ENCODE measurements at places on chromosomes 16 and 17. TPM values are rescaled to one million over a fixed set of nuclear protein-coding genes. Genes with fewer than 3 reads are reported as not detected.
A peak's percentile ranks its signal among the peaks of the same experiment; 100 is the strongest.

DNA sequence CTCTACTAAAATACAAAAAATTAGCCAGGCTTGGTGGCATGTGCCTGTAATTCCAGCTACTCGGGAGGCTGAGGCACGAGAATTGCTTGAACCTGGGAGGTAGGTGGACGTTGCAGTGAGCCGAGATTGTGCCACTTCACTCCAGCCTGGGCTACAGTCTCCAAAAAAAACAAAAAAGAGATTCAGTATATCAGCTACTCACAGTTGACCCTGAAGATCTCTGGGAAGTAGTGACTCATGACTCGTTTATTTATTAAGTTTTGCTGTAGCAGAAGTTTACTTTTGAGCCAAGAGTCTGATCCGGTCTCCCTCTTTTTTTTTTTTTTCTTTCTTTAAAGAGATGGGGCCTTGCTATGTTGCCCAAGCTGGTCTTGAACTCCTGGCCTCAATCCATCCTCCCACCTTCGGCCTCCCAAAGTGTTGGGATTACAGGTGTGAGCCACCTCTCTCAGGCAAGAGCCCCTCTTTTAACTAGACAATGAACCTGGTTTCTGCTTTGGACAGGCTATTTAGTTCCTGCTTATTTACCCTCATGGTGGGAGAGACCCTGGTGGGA is 4.4 kb downstream of the MVP start:
- no peak for DNase-seq

DNA sequence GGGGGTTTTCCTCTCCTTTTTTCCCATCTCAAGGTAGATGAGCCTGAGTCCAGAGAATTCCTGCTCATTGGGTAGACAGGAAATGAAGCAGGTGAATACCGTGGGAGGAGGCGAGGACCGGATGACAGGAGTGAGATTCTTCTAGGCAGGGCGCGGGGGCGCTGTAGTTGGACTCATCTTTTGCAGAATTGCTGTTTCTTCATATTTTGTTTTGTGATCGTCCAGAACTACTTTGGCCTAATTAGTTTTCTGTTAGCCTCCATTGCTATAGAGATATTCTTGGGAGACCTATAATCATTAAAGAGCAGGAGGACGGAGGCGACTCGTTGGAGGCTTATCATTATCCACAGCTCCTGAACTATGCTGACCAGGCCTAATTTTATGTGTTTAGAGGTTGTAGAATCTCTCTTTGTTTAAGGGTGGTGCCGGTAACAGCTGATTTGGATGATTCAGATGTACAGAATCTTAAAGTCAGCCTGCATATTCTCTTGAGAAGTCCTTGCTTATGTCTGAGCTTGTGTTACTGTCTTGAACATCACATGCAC is 650 bp downstream of the ATP6V0A1 start:
- peak; percentile 24 for DNase-seq

GRCh38 chr17:78748048-78748729 is 33.9 kb downstream of the CYTH1 start:
- no peak for DNase-seq

DNA sequence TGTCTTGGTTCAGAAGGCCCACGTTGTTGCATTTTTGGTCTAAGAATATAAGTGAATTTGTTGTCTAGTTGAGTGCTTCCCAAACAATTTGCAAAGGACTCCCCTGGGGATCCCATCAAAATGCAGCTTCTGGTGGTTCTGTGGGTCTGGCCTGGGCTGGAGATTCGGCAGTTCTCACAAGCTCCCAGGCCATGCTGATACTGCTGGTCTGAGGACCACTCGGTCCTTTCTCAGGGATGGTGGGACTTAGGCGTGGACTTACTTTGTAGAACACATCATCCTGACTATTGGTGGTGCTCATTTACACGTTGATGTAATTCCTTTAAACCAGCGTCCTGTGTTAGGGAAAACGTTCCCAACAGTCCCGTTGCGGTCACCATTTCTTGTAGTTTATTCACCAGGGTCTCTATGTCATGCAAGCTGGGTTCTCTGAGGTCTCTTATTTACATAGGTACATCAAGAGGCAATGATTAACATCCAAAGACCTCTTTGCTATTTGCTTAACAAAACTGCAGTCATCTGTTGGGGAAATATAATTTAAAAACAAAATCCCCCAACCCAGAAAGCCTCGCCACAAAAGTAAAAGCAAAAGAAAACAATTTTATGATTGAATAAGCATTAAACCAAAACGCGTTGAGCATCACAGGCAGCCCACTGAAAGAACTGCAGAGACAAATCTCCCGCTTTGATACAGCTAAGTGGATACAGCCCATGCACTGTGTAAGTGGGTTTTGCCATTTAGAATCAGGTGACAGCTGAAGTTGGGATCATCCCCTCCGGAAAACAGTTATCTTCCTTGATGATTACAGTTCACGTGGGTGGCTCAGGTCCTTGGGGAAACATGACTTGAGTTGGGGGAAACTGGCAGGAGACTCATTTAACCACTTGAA is 39.0 kb upstream of the SEC14L1 start:
- DNase-seq = no peak

GRCh38 chr16:53769787-53770186 is 65.8 kb downstream of the FTO start:
- DNase-seq = no peak

- DNase-seq = no peak
These were observed 18.0 kb downstream of the GRB7 start for GRCh38 chr17:39755554-39756379.

DNA sequence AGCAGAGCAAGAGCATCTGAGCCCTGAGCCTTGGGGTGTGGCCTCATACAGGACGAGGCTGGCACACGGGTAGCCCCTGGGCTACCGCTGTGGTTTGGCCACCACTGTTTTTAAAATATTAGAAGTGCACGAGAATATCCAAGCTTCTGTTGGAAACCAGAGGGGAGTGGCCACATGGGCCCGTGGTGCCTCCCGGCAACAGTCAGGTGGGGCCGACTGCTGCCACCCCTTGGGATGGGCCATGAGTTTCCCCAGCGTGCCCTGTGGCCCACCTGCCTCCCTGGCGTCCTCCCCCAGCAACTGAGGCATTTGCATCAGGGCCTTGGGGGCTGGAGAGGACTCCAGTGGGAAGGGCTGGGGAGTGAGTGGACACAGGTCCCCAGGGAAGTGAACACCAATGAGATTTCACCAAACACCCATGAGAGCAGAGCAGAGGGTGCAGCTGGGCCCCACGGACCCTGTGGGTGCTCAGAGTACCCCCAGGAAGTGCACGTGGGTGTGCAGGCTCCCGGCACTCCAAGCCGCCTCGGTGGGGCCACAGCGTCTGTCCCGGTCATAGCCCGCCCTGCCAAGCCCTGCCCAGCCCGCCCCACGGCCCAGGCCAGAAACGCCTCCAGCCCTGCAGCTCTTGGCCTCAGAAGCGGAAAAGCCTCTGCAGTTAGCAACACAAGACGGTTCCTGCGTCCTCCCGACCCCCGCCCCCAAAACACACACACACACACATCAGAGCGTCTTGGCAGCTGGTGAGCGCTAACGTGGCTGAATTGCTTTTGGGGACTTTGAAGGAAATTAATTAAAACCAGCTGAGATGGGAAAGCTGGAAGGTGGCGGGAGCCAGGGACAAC is 22.7 kb downstream of the ZNF469 start:
- DNase-seq = no peak

DNA sequence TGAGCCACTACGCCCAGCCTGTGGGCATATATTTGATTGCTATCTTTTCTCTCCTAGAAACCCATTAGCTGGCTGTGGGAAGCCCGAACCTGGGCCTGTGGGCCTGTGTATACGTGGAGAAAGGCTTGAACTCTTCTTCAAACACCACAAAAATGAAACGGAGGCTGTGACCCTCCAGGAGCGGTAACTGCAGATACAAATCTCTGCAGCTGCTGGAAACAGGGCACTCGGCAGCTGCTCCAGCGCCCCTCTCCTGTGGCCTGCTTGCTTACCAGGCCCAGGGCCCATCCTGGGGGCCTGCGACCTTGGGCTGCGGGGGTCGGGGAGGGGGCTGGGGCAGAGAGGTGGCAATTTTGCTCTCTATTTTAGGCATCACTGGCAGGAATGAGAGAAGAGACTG is 28.0 kb upstream of the MTSS2 start:
- no peak for DNase-seq

DNA sequence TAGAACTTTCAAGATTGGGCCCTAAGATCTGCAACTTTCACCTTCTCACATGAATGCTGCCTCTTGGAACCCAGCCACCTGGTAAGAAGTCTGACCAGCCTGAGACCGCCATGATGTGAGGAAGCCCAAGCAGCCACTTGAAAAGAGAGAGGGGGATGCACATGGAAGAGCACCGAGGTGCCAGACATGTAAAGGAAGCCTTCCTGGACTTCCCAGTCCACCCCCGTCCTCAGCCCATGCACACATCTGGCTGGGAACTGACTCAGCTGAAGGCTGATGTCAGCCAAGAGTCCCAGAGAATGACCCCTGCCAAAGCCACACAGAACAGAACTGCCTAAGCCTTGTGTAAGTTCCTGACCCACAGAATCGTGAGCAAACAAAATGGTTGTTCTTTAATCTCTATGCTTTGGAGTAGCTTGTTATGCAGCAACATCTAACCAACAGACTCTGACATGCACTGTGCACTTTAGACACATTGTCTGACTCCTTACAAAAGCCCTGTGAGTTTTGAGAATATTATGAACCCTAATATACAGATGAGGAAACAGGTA is 86.7 kb downstream of the RMI2 start:
- DNase-seq = no peak

DNA sequence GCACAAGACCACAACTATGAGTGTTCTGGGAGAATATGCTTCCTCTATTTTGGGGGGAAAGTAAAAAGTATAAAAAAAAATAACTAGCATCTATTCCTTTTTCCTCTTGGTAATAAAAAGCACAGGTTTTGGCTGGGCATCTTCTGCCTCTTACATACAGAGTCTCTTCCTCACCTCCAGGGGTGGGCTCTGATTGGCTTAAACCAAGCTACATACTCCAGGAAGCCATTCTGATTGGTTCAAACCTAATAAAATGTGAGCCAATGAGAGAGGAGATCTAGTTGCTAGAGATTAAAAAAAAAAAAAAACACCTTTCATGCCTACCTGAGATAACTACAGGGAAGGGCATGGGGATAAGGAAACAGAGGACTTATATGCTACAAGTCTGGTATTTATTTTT is 365.9 kb upstream of the ERCC4 start:
- DNase-seq = no peak

EVPLL gene
- polyA plus RNA-seq = 0.74 TPM

CHD9NB gene
- polyA plus RNA-seq = 11.6 TPM

RTN4RL1 gene
- 2.1 TPM for polyA plus RNA-seq

CCL17 gene
- polyA plus RNA-seq = 0.25 TPM

MT4 gene
- polyA plus RNA-seq = not detected
